ENCODE measurements at places on chromosomes 2 and 18.

DNA sequence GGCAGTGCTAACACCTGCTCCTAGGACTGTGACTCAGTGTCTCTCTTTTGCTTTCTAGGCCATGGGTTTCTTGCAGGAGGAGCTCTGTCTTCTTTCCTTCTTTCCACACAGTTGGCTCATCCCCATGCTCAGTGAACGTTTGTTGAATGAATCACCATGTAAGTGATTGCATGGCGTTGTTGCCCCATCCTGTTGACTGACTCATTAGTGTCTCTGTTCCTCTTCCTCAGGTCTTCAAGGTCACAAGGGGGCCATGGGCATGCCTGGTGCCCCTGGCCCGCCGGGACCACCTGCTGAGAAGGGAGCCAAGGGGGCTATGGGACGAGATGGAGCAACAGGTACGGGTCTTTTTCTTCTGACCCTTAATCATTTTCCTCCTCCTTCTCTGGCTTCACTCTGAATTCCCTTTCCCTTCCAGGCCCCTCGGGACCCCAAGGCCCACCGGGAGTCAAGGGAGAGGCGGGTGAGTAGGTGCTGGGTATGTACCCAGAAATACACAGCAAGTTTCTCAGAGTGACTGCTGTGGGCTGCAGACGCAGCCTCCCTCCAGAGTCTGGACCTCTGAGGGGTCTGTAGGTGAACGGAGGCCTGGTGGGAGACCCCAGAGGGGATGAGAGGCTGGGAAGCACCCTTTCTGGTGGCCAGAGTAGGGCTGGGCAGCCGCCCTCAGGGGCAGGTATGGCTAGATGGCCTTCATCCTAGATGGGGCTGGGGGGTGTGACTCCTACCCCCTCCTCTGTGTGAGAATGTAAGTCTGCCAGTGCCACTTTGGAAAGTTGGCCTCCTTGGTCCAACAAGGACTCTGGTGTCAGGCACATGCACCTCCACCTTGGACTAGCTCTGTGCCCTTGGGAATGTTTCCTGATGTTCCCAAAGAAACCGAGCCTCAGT is 32.4 kb downstream of the MARCO start:
- DNase-seq: no peak

GRCh38 chr2:207938886-207939285 is 86.4 kb downstream of the PLEKHM3 start:
- no peak for DNase-seq

DNA sequence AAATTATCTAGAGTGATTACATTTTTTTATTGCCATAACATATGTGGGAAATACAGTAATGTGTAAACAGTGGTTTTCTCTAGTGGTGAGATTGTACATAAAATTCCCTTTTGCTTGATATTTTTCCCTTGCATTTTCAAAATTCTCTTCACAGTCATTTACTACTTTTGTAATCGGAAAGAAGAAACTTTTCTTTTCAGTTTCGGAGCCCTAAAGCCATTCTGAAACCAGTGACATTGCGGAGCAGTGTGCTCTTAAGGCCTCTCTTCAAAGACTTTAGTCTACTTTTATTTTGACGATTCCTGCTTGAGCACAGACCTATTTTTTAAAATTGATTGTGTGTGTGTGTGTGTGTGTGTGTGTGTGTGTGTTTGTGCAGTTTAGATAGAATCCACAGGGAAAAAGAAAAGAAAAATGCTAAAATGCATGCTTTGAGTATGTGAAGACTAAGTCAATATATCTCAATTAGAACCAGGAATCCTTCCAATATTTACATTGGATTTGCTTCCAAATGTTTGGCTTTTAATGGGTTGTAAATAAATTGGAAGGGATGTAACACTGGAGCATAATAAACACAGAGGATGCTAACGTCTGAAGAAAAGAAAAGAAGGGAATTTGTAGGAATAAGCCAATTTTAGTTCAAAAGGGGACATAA is 357.4 kb downstream of the RND3 start:
- no peak for DNase-seq

- no peak for DNase-seq
Measured at GRCh38 chr2:126975671-126976655, 77.3 kb downstream of the TEX51 start.

- DNase-seq: no peak
Measured at GRCh38 chr18:54765636-54766375, 62.5 kb upstream of the RAB27B start.

DNA sequence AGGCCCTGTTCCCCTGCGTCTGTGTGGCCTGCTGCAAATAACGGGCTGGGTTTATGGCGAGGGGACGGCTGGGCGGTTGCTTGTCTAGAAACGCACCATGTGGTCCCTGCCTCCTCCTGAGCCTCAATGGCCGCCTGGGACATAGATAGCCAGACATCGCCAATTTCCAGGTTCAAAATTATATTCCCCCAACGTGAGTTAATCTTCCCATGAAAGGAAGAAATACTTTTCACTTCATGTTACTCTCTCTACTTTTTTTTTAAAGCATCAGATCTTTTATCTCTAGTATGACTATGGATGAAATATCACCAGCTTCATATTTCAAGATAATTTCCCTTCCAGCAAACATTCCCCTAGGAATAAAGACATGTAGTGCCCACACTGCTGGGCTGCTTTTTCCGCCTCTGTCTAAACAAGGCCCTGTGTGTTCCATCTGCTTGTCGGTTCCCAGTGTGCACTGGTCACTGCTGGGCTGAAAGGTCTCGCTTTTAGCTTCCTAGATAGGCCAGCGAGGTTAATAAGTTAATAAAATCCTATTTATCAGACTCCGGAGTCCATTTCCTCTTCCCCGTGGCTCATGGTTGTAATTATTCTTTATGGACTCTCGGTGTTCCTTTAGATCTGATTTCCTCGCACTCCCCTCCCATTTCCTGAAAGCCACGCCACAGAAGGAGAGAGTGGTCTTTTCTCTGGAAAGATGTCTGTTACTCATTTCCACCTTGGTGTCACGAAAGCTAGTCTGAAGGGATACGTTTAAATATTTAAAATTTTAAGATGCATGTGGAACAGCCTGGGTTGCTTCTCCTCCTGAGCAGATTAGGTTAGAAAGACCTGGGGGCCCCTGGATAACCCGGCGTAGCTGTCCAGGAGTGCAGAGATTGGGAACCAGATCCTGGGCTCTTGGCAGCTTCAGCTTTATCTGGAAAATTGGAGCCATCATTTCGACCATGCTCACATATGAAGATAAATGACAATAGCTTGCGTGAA is 196.6 kb upstream of the COPS8 start:
- no peak for DNase-seq

DNA sequence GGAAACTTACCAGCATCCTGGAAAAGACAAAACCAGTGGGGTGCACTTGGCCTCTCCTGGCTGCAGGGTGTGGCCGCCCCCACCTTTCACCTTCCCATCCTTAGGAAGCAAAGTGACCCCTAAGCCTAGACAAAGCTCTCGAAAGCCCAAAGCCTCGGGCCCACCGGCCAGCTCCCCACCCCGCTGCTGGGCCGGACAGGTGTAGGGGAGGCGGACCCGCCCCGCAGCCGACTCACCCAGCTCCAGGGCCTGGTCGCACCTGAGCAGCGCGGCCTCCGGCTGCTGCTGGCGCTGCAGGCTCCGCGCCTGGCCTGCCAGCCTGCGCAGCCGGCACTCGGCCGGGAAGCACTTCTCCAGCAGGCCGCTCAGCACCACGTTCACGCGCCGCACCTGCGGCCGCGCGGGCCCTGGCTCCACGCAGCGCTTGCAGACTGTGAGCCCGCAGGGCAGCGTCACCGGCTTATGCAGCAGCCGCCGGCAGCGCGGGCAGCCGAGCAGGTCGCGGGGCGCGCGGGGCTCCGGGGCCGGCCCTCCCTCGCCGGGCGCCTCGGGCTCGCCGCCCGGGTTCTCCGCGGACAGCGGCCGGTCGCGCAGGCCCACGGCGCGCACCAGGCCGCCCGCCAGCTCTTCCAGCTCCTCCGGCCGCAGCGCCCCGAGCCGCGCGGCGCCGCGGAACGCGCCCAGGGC is 979 bp downstream of the LONRF2 start:
- DNase-seq: no peak

GRCh38 chr2:121778741-121779487 is 23.5 kb downstream of the TSN start:
- DNase-seq: no peak

GRCh38 chr2:56449002-56449431 is 265.2 kb downstream of the CCDC85A start:
- DNase-seq: no peak

DNA sequence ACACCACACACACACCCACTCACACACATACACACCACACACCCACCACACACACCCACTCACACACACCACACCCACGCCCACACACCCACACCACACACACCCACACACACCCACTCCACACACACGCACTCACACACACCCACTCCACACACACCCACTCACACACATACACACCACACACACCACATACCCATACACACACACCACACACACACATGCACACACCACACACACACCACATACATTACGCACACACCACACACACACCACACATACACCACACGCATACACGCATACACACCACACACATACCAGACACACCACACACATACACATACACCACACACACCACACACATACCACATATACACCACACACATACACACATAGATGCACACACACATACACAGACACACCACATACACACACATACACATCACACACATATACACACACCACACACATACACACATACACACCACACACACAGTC is 37.9 kb downstream of the MCFD2 start:
- DNase-seq: no peak

- DNase-seq: no peak
Measured at GRCh38 chr2:48496849-48497248, 33.1 kb upstream of the STON1 start.

DNA sequence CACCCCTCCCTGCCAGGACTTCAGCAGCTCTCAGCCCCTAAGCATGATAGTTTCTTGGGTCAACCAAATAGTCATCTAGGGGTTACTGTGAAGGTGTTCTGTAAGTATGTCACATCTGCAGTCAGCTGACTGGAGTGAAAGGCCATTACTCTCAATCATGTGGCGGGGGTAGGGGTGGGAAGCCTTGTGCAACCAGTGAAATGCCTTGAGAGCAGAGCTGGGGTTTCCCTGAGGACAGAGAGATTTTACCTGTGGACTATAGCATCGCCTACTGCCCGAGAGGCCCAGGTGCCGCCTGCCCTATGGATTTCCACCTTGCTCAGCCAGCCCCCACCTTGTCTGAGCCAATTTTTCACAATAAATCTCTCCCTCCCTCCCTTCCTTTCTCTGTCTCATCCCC is 20.9 kb upstream of the KLF11 start:
- no peak for DNase-seq

DNA sequence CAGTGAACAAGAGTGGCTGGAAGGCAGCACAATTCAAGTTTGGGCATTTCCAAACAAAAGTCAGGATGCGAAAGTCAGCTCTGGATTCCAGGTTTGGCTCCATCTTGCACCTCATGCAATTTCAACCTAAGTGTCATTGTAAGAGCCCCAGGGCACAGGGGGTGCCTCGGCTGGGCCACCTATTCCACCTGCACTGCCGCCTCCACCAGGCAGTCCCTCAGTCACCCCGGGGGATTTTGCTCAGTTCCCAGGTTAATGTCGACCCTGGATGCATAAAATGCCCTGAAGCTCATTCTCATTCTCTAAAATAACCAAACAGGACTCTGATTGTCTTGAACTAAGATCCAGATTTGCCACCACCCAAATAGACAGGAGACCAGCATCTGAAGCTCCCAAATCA is 77.6 kb downstream of the EDAR start:
- DNase-seq: no peak

DNA sequence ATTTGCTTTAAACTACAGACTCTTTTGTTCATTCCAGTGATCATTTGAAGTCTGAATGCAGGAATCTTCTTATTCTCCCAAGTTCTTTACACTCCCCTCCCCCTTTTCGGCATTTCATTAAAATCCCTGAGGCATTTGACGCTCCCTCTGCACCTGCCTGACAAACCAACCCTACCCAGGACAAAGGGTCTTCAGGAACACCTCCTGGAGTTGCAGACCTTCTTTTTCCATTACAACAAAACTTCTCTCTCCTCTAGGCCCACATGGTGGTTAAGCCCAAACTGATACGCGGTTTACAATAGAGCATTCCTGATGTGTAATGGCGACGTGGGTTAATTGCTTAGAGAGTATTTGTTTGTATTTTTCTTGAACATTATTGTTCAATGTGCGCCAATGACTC is 367.4 kb downstream of the FBXO15 start:
- no peak for DNase-seq

GRCh38 chr2:119766944-119767343 is 7.2 kb downstream of the PTPN4 start:
- DNase-seq: no peak

- no peak for DNase-seq
Measured at GRCh38 chr2:45199973-45200372, 190.7 kb upstream of the SIX2 start.

- DNase-seq: no peak
Measured at GRCh38 chr2:221762496-221762895, 190.4 kb upstream of the EPHA4 start.

DNA sequence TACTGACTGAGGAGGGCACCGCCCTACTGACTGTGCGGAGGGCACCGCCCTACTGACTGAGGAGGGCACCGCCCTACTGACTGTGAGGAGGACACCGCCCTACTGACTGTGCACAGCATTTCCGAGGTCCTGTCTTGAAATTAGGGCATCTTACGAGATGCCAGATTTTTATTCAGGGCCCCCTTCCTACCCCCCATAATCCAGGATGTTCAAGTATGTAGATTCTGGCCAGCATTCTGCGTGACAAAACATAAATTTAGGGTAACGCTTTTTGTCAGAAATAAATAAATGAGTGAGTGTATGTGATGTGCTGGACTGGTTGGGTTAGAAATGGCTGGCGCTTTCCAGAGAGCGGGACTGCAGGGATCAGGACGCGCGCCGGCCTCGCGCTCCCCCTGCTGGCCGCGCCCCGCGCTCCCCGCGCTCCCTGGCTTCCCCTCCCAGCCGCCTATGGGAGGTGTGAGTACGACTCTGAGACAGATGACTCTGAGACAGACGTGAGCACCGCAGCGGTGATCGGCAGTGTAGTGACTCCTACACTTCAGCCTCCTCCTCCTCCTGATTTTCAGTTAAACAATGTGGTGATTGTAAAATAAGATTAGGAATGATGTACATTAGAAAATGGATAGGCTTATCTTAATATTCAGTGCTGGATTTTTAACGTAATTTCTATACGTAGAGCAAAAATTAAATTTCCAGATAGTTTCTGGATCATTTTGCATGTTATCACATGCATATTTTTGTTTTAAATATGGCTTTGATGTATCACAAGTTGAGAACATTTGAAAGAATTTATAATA is 149.2 kb upstream of the NFATC1 start:
- DNase-seq: no peak

DNA sequence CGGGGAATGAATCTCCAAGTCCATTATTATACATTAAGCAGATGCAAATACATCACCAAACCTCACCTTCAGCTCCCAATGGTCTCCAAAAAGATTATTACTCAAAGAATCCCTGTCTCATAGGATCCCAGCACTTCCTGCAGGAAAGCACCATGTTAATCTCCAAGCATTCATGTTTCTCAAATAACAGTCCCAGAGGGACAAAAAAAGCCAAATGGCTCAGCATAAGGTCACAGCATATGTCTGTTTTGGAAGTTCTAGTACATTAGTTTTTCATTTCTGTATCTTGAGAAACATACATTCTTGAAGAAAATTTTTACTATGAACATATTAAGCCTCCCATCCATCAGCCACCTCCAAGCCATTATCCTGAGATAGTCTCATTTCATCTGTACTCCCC is 103.3 kb downstream of the METTL4 start:
- DNase-seq: no peak

GRCh38 chr2:501130-501529 is 176.1 kb downstream of the TMEM18 start:
- no peak for DNase-seq

- DNase-seq: no peak
Measured at GRCh38 chr18:75863696-75864095, 436.2 kb upstream of the SMIM21 start.

Measured in HS-27A (cell line).